ENCODE measurements at places on chromosomes 7 and 10. TPM values are rescaled to one million over a fixed set of nuclear protein-coding genes. Genes with fewer than 3 reads are reported as not detected.

DNA sequence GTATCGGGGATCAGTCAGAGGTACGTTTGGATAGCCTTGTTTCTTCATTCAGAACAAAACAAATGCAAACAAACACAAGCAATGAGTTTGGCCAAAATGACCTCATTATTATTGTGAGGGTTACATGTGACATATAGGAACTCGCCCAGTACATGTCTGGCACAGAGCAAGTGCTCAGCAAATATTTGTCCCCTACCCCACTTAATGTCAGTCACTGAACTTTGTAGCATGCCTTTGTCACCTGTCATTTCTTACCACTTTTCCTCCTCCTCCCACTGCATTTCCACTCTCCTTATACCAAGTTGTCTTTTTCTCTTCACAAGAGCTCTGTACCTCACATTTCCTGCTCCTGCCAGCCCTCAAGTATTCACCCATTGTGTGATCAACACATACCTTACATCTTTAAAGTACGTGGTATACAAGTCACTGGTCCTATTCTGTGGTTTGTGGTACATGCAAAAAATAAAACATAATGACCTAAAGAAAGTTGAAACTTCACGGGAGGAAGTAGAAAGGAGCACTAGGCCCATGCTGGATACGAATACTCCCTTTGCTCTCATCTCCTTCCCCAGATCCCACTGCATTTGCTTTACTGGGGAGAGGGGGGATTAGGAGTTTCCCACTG is 236.0 kb downstream of the INHBA start:
- no peak for DNase-seq

The OR13A1 gene
- total RNA-seq, result not detected

- no peak for DNase-seq
Observed at GRCh38 chr10:117549100-117549585, 6.6 kb downstream of the EMX2 start.

GRCh38 chr7:3892686-3893085 is 591.6 kb downstream of the SDK1 start:
- no peak for DNase-seq

- peak; percentile 88 for DNase-seq
Observed at GRCh38 chr10:32961895-32962369, 3.9 kb upstream of the ITGB1 start.

DNA sequence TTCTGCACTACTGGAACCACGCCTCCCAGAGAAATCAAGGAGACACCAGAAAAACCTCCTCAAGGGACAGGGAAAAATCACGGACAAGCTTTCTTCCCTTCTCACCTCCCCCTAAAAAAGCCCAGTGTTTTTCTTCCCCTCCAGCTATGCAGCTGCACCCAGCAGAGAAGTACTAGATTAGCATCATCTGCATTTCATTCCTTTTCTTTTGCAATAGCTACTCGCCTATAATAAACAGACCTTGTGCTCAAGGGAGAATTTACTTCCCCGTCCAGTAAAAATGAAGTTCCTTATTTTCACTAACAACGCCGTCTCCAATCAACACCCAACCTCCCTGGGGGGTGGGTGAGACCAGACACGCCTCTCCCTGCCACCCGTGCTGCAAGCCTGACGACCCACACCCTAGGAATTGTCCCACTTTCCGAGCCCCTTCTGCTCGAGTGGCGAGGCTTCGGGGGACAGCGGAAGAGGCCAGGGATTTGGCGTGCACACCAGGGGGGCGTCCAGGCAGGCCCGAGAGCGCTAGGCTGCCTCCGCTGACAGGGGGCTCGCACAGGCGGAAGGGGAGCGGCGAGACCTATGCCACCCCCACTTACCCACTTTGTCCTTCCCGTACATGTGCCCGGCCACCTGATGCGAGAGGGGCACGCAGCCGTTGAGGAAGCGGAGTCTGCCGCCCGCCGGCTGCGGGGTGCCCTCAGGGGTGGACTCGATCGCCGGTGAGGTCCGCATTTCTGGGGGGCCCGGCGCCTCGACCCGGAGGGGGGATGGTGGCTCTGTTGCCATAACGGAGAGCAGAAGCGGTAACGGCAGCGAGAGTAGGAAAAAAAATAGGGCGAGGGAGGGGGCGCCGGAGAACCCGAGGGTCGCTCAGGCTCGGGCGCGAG is 625 bp downstream of the IPMK start:
- DNase-seq, result no peak

- no peak for DNase-seq
Observed at GRCh38 chr10:47114680-47115186, 185.3 kb upstream of the GDF10 start.

DNA sequence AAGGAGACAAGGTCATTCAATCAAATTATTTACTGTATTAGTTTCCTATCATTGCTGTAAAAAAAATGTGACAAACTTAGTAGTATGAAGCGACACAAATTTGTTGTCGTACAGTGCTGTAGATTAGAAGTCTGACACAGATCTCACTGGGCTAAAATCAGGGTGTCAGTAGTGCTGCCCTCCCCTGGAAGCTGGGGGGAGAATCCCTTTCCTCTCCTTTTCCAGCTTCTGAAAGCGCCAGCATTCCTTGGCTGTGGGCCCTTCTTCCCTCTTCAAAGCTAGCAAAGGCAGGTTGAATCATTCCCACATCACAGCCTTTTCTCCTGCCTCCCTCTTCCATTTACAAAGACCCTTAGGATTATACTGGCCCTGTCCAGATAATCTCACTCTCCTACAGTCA is 28.0 kb downstream of the VPS41 start:
- DNase-seq, result no peak

The AZGP1 gene
- total RNA-seq, result not detected

The NPSR1 gene
- not detected for total RNA-seq

The HIPK2 gene
- 14.3 TPM for total RNA-seq

GRCh38 chr10:70564113-70564725 is 38.3 kb downstream of the PRF1 start:
- no peak for DNase-seq

The ACHE gene
- 0.81 TPM for total RNA-seq

- no peak for DNase-seq
Observed at GRCh38 chr7:122987463-122987862, 8.0 kb downstream of the TAS2R16 start.

The MDFIC gene
- total RNA-seq, result 16.2 TPM

DNA sequence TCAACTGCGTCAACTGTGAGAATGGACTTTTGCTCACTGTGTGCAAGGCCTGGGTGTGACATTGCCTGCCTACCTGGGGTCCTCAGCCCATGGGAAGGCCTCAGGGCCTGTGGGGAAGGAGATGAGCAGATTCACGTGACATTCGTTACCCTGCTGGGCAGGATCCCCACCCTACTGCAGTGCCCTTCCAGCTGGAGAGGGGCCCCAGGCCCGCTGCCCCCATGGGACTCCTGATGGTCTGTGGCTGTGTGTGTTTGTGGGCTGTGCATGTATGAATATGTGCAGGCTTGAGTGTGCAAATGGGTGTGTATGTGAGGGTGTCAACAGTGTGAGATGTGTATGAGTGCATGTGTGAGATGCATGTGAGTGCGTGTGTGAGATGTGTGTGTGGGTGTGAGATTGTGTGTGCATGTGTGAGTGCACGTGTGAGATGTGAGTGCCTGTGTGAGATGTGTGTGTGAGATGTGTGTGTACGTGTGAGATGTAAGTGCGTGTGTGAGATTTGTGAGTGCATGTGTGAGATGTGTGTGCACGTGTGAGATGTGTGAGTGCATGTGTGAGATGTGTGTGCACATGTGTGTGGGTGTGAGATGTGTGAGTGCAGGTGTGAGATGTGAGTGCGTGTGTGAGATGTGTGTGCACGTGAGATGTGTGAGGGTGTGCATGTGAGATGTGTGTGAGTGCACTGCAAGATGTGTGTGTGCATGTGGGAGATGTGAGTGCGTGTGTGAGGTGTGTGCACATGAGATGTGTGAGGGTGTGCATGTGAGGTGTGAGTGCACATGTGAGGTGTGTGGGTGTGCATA is 29.7 kb downstream of the PPIF start:
- no peak for DNase-seq

DNA sequence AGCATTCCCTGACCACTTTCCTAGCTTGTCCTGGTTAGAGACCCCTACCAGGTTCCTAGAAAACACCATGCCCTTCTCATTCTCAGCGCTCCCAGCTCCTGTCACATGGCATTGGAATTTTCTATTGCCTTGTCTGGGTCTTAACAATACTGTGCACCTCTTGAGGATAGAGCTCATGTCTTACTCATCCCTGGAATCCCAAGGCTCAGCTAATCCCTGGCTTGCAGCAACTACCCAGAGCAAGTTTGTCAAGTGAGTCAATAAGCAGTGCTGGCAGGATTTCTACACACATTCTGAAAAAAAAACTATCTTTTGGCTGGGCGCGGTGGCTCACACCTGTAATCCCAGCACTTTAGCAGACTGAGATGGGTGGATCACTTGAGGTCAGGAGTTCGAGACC is 11.7 kb upstream of the PRDX3 start:
- DNase-seq, result no peak

- DNase-seq, result no peak
Observed at GRCh38 chr7:69067397-69067796, 530.9 kb upstream of the AUTS2 start.

DNA sequence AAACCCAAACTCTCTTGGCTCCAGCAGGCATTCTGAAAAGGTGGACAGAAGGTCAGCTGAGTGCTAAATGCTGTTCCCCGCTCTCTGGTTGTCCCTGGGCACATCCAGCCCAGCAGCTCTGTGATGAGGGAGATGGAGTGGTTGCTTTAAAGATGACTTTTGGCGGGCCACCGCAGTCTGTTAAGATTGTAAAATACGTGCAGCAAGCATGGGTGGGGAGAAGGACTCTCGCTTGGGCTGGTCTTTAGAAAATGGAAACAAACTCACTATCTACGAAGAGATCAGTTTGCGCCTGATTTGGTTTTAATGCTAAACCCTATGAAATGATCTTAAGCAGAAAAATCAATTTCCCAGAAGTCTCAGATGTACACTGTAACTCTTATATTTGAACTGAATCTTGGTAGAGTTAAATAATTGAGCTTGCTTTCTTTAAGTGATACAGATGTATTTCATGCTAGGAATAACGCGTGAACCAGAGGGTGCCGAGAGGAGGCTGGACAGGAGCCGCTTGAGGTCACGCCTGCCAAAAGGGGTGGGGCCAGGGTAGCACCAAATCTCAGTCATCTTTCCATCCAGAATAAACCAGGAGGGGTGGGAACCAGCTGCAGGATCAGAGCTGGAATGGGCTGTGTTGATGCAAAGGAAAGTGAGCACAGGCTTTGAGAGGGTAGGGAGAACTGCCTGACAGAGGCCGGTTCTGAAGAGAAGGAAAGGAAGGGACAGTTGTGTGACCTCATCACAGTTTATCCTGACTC is 170.2 kb upstream of the MKI67 start:
- no peak for DNase-seq

- no peak for DNase-seq
Observed at GRCh38 chr10:129605986-129606518, 139.0 kb downstream of the MGMT start.

DNA sequence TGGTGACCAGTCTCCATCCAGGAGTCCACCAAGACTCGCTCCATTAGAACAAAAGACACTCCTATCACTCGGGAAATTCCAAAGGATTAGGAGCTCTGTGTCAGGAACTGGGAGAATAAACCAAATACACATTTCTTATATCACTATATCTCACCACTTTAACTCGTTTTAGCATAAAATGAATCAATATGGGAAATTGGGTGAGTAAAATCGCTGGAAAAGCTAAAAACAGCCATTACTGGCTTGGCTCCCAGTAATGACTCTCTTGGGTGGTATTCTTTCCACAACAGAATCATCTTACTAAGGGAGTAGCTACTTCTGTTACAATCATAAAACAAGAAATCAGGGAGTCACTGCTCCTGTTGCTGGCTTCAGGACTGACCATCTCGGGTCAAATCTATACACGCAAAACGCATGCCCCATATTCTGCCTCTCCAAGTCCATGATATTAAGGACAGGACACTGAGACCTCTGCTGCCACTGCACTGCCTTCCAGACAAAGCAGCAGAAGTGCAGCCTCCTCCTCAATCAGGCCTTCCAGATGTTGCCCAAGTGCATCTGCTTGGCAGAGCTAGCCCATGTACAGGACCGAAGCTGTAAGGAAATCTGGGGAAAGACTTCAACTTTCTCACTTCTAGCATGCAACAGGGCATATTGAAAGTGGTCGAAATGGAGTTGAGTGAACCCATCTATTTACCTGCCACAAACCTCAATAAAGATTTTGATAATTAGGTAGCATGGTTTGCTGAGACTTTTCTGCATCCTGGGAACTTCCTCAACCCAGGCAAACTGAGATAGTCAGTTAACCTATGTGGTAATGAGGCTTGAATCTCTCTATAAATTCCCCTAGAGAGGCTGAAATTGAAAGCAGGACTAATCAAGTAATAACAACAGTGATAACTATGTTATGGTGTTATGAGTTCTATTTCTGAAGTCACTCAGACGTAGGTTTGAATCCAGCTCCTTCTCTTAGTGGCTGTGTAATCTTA is 14.4 kb upstream of the PANK1 start:
- DNase-seq, result no peak
